ENCODE measurements at places on chromosomes 2 and 18. TPM values are rescaled to one million over a fixed set of nuclear protein-coding genes. Genes with fewer than 3 reads are reported as not detected.

Gene ANO7
- 0.36 TPM for total RNA-seq

Gene ELOA2
- total RNA-seq, result not detected

Gene CNGA3
- not detected for total RNA-seq

Gene BOLL
- 8.1 TPM for total RNA-seq

Gene CRYGD
- not detected for total RNA-seq

Gene MEP1B
- not detected for total RNA-seq

Gene IL37
- total RNA-seq, result not detected

Gene PLB1
- total RNA-seq, result 3.8 TPM

Gene ANKRD44
- 1.8 TPM for total RNA-seq

Gene TEX44
- not detected for total RNA-seq

Gene TP53I3
- 7.6 TPM for total RNA-seq

Gene FBXO41
- 0.13 TPM for total RNA-seq

Gene GPAT2
- total RNA-seq, result 1.1 TPM

Gene TAF4B
- 5.6 TPM for total RNA-seq

Gene KIAA2012
- not detected for total RNA-seq

Gene DYNAP
- not detected for total RNA-seq

Gene CHRNG
- total RNA-seq, result 35.5 TPM

Gene CDK5R2
- not detected for total RNA-seq

GRCh38 chr2:231189571-231190495, 8.6 kb upstream of the ARMC9 start:
- peak; percentile 20 for DNase-seq

DNA sequence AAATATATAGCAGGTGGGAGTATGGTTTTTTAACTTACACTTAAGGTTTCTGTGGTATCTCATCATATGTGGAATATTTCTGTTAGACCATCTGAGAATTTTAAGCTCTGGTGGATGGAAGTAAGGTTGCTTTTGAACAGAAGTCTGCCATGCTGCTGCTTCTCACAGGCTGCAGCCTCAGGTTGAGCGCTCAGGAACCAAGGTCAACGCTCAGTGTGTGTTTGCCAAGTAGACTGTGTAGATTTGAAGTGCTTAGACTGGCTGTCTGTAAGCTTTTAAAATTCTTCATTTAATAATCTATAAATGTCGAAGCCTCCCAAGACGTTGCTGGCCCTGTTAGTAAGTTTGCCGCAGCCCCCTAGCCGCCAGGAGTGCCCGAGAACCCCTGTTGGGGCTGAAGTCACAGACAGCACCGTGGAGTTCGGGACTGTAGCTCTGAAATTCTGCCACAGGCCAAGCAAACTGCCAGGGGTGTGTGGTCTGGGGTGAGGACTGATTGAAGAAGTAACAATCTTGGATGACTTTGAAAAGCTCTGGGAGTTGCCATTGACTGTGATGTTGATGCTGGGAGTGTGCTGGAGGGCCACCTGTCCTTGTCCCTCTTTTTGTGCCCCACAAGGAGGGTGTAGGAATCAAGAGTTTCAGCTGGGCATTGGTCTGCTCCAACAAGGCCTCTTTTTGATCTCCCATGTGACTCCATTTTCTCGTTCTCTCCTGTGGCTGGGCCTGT, 26.9 kb downstream of the INPP4A start:
- no peak for DNase-seq

GRCh38 chr2:144518748-144519596, 947 bp downstream of the ZEB2 start:
- DNase-seq, result no peak

DNA sequence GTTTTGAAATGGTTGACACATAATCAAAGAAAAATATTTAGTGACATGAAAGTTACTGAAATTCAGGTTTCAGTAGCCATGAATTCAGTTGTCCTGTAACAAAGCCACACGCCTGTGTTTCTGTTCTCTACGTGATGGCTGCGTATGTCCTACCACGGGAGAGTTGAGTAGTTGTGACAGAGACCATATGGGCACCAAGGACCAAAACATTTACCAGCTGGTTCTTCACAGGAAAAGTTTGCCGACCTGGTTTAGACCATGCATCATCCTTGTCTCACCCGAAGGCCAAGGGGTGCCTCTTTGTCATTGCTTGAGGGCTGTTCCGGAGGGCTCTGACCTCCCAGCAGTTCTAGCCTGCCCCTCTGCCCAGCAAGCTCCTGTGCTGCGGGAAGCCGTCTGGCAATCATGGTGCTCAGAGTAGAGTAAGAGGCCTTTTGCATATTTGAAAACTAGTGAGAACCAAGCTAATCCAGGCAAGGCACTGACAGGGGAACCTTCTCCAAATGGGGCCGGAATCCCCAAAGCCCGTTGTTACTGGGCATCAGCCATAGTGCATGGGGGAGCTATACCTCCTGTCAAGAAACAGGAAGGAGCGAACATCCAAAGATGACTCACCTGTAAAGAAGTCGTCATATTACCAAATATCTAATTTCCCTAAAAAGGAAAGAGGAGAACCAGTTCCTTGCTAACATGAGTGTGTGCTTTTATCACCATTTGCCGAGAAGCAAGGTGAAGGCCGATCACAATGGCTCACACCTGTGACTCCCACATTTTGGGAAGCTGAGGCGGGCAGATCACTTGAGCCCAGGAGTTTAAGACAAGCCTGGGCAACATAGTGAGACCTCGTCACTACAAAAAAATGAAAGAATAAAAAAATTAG, 92.6 kb upstream of the RAB12 start:
- DNase-seq, result no peak

DNA sequence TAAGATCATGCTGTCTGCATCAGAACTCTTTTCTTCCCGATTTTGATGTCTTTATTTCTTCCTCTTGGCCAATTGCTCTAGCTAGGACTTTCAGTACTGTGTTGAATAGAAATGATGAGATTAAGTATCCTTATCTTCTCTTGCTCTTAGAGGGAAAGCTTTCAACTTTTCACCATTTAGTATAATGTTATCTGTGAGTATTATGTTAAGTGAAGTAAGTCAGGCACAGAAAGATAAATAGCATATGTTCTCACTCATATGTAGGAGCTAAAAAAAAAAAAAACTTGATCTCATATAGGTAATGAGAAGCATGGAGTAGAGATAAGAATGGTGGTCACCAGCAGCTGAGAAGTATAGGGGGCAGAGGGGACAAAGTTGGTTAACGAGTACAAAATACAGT, 1089.5 kb downstream of the TDRD15 start:
- DNase-seq, result no peak

DNA sequence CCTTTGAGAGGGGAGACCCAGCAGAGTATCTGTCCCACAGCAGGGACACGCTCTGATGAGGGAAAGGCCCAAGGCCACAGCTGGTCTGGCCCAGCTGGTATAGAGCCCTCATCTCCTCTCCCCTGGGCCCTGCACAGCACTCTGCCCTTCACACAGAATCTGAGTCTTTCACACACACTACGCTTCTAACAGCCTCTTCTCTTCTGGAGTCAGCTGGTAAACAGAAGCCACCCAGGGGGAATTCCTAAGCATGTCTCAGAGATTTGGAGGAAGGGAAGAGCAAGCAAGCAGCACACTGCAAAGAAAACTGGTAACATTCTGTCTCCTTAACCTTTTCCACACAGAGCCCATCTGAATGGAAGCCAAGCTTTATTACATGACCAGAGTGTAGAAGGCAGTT, 121.1 kb upstream of the ACAA2 start:
- no peak for DNase-seq

GRCh38 chr18:75120521-75120920, 88.4 kb downstream of the PTGR3 start:
- DNase-seq, result no peak

DNA sequence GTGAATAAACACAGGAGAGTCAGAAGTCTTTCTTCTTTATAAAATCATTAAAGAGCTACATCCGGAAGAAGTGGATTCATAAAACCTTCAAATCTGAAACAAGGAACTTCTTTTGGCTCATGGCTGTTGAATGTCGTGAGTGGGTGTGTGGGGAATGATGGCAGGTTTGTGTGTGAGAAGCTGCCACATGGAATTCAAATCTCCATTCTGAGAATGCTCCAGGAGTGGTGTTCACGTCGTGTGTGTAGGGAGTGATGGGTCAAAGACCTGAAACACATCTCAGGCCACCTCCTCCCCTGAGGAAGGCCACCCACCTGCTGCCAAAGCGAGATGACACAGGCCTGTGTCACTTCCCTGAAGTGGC, 28.9 kb downstream of the FAM228A start:
- no peak for DNase-seq

DNA sequence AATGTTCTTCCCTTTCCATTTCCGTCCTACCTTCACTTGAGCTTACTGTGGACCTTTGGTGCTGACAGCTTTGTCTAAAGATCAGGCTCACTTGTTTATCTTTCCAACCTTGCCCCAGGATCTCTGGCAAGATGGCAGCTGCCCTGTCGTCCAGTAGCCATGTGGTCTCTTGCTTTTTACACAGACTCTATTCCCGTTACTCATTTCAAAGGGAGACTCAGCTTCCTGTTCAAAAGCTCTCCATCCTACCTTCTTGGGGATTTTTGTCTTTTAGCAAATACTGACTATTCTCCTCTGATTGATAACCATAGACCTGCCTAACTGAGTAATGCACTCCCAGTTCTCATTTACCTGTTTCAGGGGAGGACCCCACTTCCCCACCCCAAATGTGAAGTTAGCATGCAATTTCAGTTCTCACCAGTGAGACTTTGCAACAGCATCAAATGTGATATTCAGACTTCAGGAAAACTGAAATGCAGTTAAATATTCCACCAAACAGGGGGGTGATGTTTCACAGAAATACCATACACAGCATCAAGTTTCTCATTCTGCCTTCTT, 184.4 kb downstream of the MYO3B start:
- no peak for DNase-seq

DNA sequence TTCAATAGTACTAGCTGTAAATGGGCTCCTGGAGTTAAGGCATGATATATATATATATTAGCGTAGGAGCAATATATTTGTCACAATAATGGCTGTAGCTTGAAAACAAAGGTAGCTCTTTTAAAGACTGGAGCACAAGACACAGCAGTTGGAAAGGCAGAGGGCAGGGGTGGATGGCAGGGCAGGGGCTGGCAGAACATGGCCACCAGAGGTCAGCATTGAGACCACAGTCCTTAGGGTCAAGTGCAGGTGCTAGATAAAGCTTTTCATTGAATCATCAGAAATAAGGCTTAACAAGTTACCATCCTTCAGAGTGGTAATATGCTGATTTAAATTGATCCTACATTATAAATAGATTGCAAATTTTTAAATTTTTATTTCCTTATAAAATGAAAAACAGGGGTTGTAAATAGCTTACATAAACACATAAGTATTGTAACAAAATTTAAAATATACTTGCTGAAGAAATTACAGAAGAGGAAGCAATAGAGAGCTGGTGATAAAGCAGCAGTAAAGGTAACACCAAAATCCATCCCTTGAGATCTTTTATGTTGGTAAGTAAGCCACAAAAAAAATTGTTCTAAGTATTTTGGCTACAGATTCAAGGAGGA, 161.2 kb upstream of the PIEZO2 start:
- DNase-seq, result peak; percentile 64

DNA sequence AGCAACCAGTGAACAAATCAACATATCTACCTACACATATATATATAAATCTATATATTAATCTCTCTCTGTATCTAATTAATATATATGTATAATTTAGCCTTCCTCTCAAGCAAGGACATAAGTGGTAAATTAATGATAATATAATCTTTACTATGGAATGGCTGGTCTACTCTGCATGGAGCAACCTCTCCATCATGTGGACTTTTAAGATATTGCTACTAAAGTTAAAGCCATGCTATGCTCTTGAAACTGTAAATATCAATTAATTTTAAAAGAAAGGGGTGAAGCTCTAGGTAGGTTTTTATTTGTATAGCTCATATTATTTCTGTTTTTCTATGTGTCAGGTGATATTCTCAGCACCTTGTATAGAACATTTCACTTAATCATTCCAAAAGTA, 147.0 kb downstream of the PPP1R1C start:
- DNase-seq, result no peak

DNA sequence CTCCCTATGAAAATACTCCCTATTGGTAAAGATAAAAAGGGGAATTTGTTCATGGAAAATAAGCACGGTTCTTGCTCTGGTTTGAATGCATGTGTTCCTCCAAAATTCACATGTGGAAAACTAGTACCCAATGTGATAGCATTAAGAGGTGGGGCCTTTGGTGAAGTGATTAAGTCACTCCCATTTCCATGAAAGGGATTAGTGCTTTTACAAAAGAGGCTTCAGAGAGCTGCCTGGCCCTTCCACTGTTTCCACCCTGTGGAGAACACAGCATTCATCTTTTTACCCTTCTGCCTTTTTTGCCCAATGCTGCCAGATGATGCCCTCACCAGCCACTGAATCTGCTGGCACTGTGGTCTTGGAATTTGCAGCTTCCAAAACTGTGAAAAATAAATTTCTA, 666.8 kb downstream of the ARHGAP15 start:
- DNase-seq, result no peak

GRCh38 chr2:113818382-113818951, 62.0 kb upstream of the SLC35F5 start:
- peak; percentile 44 for DNase-seq

DNA sequence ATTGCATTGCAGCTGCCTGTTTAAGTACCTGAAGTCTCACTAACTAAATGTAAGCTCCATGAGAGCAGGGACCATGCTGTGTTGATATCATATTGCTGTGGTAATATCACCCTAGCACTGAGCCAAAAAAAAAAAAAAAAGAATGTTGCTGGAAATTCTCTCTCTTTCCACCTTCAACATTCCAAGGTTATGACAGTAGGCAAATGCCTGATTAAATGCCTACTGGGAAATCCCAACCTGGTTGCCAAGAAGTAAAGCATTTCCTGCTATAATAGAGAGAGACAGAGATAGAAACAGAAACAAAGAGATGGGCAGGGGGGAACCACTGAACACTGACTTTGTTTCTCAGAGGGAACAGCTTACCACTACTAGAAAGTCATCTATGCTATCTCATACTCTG, 1604.2 kb downstream of the LRP1B start:
- no peak for DNase-seq

- DNase-seq, result no peak
Measured at GRCh38 chr2:129281791-129282530, 697.5 kb upstream of the RAB6C start.

DNA sequence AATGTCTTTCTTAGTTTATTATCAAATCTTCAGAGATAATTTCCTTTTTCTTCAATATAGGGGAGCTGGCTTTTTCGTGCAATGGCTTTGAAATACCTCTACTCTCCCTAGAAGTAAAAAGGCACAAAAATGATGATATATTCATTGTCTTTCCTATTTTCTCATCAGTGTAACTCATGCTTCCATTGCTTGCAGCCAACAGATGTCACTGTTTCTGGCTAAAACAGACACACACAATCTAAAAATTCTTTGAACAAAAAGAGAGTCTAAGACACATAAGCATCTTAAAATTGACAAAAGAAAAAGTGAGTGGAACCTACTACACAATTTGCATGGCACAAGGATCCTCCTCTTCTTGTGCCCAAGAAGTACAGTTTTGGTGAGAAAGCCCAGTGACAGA, 448.7 kb upstream of the VRK2 start:
- no peak for DNase-seq

- DNase-seq, result no peak
Measured at GRCh38 chr2:64841461-64841860, 147.7 kb upstream of the SLC1A4 start.
